ENCODE measurements at places on chromosomes 7 and 10. TPM values are rescaled to one million over a fixed set of nuclear protein-coding genes. Genes with fewer than 3 reads are reported as not detected.

C10orf67 gene
- polyA plus RNA-seq: 0.10 TPM

FAM241B gene
- polyA plus RNA-seq: 3.4 TPM

UTF1 gene
- not detected for polyA plus RNA-seq

PKD1L1 gene
- polyA plus RNA-seq: 0.13 TPM

OSBPL3 gene
- 26.5 TPM for polyA plus RNA-seq

GPER1 gene
- 2.1 TPM for polyA plus RNA-seq

SCART1 gene
- polyA plus RNA-seq: 0.89 TPM

VSTM4 gene
- 4.4 TPM for polyA plus RNA-seq

OPALIN gene
- not detected for polyA plus RNA-seq

GALNT17 gene
- not detected for polyA plus RNA-seq

CREB5 gene
- polyA plus RNA-seq: 2.6 TPM

GRCh38 chr7:102883098-102883860, 29.5 kb upstream of the LRRC17 start:
- DNase-seq: no peak

- DNase-seq: no peak
Measured at GRCh38 chr7:116632384-116632783, 39.6 kb upstream of the MET start.

GRCh38 chr7:28807396-28807994, 150.6 kb downstream of the TRIL start:
- DNase-seq: no peak

- no peak for DNase-seq
Measured at GRCh38 chr7:92133133-92133736, 1.0 kb downstream of the CYP51A1 start.

GRCh38 chr10:59037018-59037389, 139.4 kb upstream of the PHYHIPL start:
- no peak for DNase-seq

DNA sequence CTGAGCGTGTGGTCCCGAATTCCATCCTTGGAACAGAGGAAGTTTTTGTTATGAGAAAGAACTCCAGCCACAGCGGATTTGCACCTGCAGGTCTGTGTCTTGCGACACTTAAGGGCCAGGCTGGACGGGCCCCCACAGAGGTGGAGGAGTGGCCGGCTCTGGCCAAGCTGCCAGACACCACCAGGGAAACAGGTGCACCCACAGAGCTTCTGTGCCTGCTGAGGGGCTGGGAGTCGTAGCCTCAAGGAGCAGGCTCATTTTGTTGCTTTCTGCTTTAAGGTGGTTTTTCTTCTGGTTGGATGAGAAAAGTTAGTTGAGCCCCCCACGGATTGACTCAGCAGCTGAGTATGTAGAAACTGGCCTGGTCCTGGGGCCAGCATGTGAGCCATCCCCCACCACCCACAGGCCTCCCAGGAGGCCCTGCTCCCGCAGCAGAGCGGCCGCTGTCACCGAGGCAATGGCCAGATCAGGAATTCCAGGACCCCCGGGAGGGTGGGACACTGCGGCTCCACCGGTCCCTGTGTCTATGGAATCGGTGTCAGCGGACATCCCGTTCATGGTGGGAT, 41.9 kb downstream of the NKX6-2 start:
- DNase-seq: no peak

DNA sequence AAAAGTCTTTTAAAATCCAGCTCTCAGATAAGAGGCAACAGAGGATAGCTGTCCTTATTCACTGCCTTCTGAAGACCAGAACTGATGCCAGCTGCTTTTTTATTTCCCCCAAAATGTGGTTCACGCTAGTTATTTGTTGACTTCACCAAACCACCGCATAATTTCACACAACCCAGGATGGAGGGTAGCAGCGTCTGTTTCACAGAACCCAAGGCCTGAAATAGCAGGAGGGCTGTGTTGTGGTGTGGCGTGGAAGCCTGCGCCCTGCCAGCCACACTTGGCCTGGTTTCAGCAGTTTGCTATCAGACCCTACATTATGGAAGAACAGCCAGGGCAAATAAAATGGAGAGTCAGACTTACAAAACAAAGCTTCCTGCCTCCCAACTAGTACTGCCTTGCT, 155.4 kb downstream of the DYNC1I1 start:
- DNase-seq: no peak

GRCh38 chr10:80252296-80252887, 37.1 kb downstream of the MAT1A start:
- DNase-seq: no peak

DNA sequence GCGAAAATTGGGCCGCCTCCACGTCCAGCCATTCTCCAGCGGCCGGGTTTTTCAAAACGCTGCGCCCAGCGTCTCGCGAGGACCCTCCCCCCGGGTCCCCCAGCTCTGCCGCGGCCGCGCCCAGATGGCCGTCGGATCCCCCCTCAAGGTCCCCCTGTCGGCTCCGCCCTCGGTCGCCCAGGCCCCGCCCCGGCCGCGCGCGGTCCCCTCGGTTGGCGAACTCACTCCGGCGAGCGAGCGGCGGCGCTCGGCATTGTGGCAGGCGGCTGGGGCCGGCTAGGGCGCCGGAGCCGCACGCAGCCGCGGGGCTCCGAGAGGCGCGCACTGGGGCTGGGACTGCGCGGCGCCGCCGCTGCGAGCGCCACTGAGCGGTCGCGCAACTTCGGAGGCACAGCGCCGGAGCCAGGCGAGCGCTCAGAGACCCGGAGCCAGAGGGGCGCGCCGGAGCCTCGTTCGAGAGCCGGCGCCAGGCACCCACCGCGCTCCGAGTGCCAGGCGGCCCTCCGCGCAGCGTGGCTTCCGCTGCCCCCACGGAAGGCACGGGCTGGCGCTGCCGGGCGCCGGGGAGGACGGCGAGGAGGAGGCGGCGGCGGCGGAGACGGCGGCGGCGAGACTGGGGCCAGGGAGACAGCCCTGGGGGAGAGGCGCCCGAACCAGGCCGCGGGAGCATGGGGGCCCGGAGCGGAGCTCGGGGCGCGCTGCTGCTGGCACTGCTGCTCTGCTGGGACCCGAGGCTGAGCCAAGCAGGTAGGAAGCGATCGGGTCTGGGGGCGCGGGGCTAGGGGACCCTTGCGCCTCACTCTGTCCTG, at the start of gene UNC5B:
UNC5B (plus strand) TSS at position 253 of the 809 bp plus-strand sequence; CDS start at position 669, 416 bp downstream.
- DNase-seq: no peak

- no peak for DNase-seq
Measured at GRCh38 chr10:4024516-4025245, 239.7 kb upstream of the KLF6 start.

DNA sequence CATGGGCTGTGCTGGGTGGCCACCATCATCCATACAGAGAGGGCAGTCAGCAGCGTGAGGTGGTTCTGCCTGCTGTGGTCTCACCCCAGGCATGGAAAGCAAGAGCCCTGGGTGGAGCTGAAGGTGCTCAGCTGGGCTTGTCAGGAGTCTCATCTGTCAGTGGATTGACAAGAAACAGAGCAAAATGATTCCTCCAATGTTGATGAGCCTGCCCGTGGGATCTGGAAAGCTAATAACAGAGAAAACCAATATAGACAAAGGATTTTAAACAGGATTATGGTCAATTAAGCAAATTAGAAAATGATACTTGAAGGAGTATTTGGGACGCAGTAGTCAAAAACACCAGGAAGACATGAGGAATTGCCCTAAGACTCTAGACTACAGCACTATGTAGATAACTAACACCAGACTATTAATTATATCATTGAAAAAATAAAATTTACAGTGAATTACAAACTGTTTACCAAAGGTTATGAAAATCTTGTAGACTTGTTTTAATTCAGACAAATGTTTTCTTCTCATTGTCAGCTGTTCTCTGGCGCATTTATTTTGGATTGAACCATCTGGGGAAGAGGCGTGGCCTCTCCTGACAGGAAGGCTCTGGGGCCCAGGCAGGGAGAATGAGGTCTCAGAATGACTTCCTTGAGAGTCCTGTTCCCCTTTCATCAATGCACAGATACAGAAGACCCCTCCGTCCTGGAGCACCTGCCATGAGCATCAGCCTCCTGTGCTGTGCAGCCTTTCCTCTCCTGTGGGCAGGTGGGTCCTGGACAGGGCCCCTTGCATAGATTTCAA, 211.2 kb upstream of the PRSS58 start:
- DNase-seq: no peak

DNA sequence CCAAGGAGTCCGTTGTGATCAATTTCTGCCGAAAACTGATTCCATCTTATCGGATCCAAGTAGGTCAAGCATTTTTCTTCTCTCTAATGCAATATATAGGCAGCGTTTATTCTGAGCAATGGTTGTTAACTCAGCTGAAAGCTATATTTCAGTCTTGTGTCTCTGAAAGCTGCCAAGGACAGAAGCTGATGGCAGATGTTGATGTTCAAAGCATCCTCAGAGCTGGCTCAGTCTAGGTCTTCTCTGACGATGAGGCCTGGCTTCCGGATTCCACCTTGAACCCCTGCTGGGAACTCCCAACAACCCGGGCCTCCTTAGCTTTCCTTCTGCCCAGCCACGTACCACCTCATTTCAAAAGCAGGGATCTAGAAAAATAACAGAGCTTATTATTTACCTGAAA, 863.6 kb downstream of the NRG3 start:
- no peak for DNase-seq

GRCh38 chr10:101901340-101901739, 57.7 kb upstream of the KCNIP2 start:
- no peak for DNase-seq

DNA sequence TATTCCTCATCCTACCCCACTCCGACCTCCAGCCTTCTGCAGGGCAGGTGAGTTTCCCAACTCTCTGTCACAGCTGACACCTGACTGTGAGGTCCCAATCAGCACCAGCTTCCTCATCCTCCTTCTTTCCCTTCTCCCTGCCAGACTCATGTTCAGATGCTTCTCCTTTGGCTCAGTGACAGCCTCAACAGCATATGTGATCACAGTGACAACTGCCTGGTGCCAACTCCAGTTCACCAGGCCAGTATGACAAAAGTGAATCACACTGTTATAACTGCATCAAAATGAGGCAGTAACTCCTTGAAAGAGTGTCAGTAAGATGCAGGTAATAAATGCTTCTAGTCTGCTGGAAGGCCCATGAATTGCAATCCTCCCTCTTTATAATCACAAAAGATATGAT, 46.8 kb upstream of the NFE2L3 start:
- no peak for DNase-seq

GRCh38 chr7:80829527-80829926, 89.3 kb downstream of the SEMA3C start:
- DNase-seq: no peak

DNA sequence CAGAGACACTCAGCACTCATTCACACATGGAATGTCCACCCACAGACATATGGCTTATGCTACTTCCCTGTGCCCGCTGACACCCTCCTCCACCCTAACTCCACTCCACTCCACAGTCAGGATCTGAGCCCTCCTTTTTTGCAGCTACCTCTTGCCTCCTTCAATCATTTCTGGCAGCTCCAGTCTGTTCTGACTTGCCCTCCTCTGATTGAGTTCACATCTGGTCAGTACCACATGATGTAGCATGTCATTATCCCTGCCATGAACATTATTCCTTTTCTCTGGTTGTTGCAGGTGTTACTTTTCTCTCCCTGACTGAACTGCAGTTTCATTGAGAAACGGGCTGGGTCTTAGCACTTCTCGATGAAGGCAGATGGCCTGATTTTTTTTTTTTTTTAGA, 130.1 kb upstream of the EGR2 start:
- DNase-seq: no peak

GRCh38 chr7:46939558-46939957, 642.4 kb downstream of the TNS3 start:
- no peak for DNase-seq

- DNase-seq: no peak
Measured at GRCh38 chr10:528173-529165, 161.0 kb downstream of the DIP2C start.

DNA sequence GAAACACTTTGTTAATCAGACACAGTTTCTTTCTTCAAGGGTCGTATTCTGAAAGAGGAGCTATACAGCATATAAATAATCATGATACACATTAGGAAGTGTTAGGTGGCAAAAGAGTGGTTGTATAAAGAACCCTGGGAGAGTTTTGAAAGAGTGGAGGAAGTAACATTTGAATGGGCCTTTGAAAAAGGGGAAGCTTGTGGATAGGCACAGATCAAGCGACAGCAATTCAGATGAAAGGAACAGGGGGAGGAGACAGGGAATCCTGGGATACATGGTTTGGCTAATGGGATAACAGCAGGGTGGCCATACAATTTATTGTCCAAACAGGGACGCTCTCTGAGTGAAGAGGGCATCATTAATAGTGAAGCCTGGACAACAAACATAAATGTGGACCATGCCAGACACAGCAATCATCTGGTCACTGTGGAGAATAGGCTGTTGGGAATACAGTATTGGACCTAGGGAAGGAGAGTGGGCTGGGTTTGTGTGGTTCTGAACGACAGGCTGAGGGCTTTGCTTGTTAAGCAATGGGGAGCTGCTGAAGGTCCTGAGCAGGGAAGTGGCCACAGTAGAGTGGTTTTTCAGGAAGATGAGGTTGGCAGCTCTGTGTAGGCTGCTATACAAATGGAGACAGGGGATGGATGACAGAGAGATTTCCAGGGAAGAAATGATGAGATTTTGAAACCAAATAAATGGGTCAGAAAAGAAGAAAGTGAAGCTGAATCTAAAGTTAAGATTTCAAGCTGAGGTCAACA, 75.9 kb downstream of the ICA1 start:
- no peak for DNase-seq

DNA sequence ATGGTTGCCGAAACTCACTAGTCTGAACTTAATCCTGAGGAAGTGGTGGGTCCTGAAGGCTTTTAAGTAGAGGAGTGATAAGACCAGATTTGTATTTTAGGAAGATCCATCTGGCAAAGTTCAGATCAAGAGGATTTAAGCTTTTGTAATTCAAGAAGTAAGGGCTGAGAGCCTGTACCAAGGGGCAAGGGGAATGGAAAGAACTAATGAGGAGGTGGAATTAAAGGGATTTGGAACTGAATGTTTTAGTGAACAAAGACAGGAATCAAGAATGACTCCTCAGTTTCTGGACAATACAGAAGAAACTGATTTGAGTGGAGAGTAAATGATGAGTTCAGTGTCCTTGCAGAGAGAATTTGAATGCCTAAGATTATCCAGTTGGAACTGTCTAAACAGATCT, 249.0 kb downstream of the C7orf25 start:
- no peak for DNase-seq

DNA sequence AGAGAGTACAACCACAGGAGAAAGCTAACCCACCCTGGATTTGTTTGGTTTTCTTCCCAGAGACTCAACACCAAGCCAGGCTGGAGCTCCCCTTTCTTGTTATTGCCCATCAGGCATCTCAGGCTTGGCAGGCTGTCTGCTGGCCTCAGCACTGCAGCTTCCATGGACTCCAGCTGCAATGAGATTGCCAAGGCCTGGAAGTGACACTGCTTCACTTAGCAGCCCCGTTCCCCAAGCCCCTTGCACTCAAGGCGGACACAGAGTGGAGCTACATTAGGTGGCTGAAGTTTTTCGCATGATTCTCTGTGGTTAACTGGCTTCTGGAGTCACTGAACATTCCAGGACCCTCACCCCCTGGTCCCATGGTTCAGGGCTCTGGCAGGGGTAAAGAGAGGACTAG, 163.1 kb upstream of the GDF10 start:
- DNase-seq: no peak

GRCh38 chr7:2876031-2876731, 32.1 kb upstream of the GNA12 start:
- no peak for DNase-seq

- DNase-seq: no peak
Measured at GRCh38 chr10:35675846-35676245, 33.8 kb upstream of the FZD8 start.

GRCh38 chr7:66267249-66267648, 62.1 kb downstream of the TPST1 start:
- DNase-seq: peak; percentile 89

- no peak for DNase-seq
Measured at GRCh38 chr10:2980791-2981360, 86.5 kb upstream of the PFKP start.

GRCh38 chr7:13904689-13905088, 84.8 kb downstream of the ETV1 start:
- peak; percentile 83 for DNase-seq
